CD4-positive, alpha-beta T cell treated with Interleukin-21 for 1 hour (primary cell): ENCODE measurements at places on chromosomes 7 and 10.

DNA sequence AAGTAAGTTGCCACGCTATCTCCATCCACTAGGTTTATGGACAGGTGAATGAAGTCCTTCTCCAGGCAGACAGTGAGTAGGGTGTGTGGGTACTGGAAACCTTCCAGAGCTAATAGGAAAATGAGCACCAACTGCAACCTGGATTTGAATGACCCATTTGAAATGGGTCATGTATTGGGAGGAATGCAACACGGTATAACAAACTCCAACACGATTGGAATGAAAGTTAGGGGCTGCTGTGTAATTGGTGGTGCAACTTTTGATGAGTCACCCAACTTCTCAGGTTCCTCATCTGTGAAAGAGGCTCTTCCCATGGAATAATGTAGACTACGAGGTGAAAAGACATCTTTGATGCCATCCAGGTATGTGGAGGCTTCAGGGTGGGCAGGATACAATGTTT is 241.4 kb upstream of the PODXL start:
- DNase-seq = no peak

DNA sequence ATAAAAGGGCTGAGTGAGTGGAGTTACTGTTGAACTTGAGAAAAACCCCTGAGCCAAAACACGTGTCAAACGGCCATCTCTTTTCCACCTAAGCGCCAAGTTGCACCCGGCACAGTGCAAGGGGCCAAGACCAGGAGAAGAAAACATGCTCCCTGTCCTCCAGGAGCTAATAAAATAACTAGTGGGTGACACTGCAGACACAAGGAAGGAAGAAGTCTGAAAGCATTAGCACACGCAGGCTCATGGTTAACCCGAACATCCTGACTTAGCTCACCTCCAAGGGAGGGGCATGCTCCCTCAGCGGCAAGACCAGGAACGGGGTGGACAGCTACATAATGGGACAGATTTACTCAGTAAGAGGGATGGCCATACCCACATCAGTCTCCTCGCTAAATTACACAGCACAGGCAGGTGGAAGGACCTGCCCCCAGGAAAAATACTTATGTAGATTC is 65.0 kb downstream of the PIP4K2A start:
- DNase-seq = peak; percentile 48

- DNase-seq = no peak
Measured at GRCh38 chr10:24853661-24854060, 98.7 kb downstream of the PRTFDC1 start.

- DNase-seq = no peak
Measured at GRCh38 chr10:128739930-128740329, 613.7 kb upstream of the MKI67 start.

DNA sequence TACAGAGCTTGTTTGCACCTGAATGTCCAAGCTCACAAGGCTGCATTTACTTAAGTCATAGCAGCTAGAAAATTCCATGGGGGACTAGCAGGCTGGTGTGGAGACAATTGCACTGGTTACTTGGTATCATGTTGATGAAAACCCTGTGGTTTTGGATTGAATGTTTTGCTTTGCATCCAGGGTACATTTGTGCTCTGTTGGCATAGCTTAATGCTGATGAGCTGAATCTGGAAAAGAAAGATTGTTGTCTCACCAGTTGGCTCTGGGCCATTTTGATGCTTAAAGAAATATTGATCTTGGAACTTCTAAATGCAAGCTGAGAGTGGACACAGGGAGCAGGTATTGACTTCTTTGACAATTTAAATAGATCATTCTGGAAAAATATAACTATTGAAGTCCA is 122.5 kb upstream of the MBL2 start:
- no peak for DNase-seq
